HFFc6 (cell line): ENCODE measurements at places on chromosomes 2 and 18.

- DNase-seq = peak; percentile 59
Measured at GRCh38 chr2:200786423-200786822, 25.3 kb upstream of the BZW1 start.

GRCh38 chr2:73212448-73213176 lies 1.4 kb upstream of the SMYD5 start:
- peak; percentile 86 for DNase-seq

GRCh38 chr2:106261871-106262321 lies 67.8 kb upstream of the UXS1 start:
- DNase-seq = no peak

DNA sequence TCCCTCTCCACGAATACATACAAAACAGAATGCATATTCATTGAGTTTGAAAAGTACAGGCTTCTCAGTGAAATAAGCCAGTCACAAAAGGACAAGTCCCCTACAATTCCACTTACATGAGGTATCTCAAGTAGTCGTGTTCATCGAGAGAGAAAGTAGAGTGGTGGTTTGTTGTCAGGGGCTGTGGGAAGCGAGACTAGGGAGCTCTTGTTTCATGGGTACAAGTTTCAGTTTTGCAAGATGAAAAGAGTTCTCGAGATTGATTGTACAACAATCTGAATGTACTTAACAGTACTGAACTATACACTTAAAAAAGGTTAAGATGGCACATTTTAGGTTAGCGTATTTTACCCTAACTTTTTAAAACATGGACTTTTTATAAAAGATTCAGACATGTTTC lies 71.5 kb upstream of the TTC39C start:
- no peak for DNase-seq

DNA sequence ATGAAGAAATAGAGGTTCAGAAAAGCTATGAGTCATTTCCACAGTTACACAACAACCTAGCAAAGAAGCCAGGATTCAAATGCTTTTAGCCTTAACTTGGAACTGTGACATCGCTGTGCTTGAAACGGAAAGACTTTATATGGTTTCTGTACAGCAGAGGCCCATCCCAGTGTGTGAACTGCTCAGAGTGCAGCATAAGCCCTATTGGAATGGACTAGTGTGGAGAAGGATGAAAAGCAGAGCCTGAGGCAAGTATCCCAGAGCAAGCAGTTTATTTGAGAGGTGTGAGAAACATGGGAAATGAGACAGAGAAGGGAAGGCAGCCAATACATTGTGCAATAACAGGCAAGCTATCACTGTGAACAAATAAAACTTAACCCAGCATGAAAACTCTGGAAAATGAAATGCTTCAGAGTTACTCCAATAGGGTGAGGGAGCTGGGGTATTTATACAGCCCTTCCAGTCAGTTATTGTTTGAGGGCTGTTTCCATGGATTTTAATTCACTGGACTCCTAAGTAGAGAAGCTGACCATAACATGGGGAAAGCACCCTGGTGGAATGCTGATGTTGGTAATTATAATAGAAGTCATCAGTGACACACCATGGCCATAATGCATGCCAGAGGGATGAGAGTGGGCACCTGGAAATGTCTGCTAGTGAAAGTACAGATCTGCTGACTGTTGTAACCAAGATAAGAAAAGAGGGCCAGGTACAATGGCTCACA lies 254.0 kb upstream of the POU3F3 start:
- peak; percentile 2 for DNase-seq

GRCh38 chr2:43239981-43240765 lies 13.8 kb upstream of the ZFP36L2 start:
- DNase-seq = no peak

DNA sequence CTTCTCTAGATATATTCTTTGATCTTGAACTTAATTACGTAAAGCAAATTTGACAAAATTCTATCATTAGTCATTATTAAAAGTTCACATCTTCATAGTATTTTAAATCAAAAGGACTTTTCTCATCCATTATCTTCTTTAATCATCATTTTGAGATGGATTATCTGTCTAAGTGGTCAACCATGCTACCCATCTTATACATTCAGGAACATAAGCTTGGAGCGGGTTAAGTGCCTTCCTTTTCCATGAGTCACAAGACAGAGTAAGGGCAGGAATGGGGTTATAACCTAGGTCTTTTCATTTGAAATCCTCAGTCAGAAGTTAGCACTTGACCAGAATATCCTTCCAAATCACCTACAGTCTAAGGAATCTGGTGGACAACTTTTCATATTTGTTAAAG lies 297.1 kb downstream of the TCF4 start:
- DNase-seq = peak; percentile 35

- DNase-seq = peak; percentile 71
Measured at GRCh38 chr2:228768818-228769217, 502.3 kb downstream of the PID1 start.

- peak; percentile 25 for DNase-seq
Measured at GRCh38 chr2:54208364-54209240, 47.4 kb downstream of the TSPYL6 start.

DNA sequence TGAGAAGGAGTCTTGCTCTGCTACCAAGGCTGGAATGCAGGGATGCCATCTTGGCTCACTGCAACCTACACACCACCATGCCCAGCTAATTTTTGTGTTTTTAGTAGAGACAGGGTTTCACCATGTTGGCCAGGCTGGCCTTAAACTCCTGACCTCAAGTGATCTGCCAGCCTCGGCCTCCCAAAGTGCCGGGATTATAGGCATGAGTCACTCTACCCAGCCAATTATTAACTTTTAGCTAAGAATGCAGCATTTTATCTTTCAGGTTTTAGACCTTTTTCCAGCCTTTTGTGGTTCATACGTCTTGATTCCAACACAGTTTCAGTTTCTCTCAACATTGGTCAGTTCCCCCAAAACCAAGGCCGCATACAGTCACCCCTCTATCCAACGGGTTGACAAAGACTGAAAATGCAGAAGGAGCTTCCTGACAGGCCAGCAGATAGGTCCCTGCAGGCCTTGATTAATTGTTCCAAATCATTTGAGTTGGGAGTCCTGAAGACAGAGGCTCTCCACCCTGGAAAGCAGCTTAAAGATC lies 262.2 kb upstream of the KLHL29 start:
- no peak for DNase-seq

- no peak for DNase-seq
Measured at GRCh38 chr2:181738563-181738962, 58.2 kb upstream of the NEUROD1 start.

DNA sequence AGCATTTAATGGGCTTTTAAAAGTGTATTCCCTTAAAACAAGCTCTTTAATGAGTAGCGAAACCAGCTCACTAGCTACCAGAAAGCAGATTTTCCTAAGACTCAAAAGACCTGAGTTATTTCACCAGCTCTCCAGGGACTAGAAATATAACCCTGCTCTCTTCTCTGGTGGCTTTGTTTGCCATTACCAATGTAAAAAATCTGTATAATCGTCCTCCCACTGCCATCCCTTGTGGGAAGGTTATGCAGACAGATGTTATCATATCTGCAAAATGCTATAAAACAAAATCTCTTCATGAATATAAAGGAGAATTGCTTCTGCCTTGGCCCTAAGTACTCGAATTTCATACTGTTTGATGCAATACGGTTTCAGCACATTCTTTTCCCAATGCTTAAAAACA lies 335.2 kb downstream of the NUP35 start:
- no peak for DNase-seq

DNA sequence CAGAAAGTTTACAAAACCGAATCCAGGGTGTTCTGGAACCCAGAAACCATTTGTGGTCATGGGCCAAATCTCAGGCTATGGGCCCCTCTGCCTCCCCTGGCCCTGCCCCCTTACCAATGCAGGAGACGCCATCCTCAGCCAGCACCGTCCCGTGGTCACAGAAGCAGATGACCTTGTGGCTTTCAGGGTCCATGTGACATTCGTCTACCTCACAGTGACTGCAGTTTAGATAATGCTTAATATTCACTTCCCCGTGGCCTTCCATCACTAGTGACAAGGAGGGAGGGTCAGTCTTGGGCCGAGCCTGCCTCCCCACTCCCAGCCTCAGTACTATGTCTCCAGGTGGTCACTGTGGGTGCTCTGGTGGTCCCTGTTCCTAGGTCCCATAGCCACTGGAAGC lies 111.6 kb downstream of the CLIP4 start:
- no peak for DNase-seq

DNA sequence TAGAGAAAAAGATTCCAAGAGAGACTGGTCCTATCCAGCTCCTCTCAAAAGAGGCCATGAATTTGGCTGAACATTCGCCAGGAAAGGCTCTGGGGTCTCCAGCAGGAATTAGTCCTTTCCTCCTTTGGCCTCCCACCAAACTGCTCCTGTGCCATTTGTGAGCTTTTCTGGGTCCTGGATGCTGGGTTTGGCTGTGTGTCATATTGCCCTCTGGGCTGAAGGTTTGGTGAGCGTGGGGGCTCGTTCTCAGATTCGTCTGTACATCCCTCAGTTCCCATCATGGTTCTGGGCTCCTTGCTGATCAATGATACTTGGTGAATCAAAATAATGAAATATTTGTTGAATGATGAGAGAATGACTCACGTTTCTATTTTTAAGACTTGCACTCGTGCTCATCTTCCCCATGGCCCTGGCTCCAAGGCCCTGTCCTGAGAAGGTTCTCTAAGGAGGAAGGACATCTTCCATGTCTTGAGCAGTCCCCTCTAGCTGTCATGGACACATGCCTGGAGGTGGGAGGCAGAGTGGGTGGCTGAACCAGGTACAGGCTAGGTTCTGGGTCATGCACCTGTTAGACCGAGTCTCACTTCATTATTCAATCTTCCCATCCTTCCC lies 47.8 kb upstream of the RHOB start:
- peak; percentile 48 for DNase-seq

DNA sequence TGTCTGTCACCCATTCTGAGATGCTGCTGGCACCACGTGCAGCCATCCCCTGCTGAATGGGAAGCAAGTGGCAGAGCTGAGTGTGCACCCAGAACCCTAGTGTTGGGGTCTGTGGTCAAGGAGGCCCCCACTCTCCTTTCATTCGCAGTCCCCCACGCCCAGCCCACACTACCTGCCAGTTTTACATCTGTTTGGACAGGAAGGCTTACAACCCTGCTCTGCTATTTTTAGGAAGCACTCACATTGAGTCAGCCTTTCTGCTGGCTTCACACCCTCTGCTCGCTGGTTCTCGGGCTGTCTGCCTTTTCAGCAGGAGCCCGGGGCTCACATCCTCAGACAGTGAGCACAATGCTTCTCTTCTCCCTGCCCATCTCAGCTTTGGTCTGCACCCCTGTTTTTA lies 10.7 kb upstream of the ADCY3 start:
- DNase-seq = peak; percentile 53

- DNase-seq = peak; percentile 39
Measured at GRCh38 chr2:33583194-33583938, 15.7 kb downstream of the FAM98A start.

GRCh38 chr2:224208007-224208406 lies 168.9 kb upstream of the SERPINE2 start:
- DNase-seq = no peak

DNA sequence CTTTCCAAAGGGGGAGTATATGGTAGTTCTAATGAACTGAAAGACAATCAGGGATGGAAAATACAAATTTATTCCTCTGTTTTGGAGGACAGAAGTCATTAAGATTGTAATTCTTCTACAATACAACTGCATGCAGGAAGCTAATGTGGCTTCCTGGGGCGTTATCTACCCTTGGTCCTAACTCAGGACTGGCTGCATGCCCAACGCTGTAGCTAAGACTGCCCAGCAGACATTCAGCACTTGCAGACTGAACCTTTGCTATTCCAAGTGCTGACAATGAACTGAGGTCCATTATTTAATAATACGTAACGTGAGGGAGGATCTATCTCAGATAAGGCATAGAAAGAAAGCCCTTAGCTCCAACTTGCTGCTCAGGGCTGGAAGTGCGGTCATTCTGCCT lies 53.2 kb downstream of the ZAP70 start:
- no peak for DNase-seq

DNA sequence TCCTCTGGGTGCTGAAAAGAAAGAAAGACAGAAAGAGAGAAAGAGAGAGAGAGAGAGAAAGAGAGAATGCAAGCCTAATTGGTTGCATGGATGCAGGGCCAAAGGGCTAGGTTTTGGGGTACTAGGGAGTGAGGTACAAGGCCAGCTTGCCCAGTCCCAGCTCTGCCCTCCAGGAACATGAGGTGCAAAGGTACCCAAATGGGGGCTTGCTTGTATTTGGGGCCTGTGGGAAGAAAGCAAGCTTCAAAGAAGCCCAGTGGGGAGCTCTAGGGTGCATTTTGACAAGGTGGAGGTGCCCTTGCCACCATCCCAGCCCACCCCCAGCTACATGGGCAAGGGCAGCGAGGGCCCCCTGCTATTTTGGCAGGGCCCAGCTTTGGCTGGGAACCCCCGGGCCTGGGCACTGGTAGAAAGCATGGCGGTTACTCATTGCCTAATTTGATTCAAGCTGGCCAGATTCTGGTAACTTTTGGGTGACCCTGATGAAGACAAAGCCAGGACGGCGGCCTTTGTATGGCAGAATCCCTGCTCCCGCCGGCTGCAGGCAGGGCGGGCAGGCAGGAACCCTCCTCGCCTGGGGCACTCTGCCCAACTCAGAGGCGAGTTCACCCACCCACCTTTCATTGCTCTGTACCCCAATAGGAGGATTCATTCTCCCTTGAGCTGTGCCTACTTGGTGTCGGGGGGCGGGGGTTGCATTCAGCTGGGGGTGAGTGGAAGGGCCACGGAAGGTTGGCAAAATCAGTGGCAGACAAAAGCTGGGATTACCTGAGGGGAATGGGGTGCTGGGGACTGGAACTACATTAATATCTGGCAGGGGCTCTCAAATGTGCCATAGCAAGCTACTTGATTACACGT lies 537 bp upstream of the HOXD4 start:
- no peak for DNase-seq

DNA sequence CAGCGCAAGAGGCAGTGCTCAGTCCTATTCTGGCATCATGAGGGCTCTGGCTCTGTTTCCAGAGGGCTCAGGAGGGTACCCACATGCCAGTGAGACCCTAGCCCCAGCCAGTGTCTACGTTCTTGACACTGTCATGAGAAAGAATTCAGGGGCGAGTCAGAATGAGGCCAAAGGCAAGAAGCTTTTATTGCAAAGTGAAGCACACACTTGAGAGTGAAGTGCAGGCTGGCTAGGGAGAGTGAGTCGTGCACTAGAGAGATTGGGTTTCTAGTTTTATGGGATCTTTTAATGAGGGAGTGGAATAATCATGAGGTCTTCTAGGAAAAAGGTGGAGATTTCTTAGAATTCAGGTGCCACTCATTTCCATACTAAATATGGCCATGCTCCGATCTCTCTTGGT lies 164.1 kb downstream of the DCDC2C start:
- no peak for DNase-seq
